Stimulated activated CD8-positive, alpha-beta memory T cell treated with anti-CD3 and anti-CD28 coated beads, Interleukin-15, amount 100 ng/mL, for 24 hours (primary cell): ENCODE measurements at places on chromosomes 6 and 20.

DNA sequence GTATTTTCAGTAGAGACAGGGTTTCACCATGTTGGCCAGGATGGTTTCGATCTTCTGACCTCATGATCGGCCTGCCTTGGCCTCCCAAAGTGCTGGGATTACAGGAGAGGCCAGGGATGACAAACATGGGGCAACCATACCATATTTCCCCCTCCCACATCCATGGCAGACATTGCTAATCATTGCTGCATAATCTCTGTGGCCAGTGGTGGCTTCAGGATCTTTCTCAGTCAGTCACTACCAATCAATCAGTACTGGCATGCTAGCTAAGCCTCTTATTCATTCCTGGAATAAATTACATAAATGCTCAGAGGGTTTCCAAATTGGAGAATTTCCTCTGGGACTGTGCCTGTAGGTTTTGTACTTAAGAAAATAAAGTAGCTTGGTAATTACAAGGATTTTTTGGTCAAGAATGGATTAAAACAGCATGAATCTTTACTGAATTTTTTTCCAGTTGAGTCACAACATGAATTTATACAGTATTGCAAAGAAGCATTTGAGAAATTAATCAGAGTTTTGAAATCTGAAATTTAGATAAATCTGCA, 138.1 kb downstream of the FNDC1 start:
- no peak for DNase-seq

GRCh38 chr6:2086326-2086965, 159.0 kb downstream of the GMDS start:
- DNase-seq, result no peak

GRCh38 chr20:33656783-33657703, 5.1 kb upstream of the C20orf144 start:
- no peak for DNase-seq

GRCh38 chr6:108452711-108453195, 108.0 kb upstream of the FOXO3 start:
- no peak for DNase-seq

- peak; percentile 36 for DNase-seq
Measured at GRCh38 chr6:44074439-44074812, 52.8 kb downstream of the MRPL14 start.

GRCh38 chr6:168996356-168996625, 257.4 kb downstream of the THBS2 start:
- no peak for DNase-seq

GRCh38 chr20:5933802-5934436, 16.4 kb downstream of the TRMT6 start:
- no peak for DNase-seq

GRCh38 chr20:20412750-20413149, 44.8 kb downstream of the INSM1 start:
- no peak for DNase-seq

GRCh38 chr6:10598084-10598960, 77.2 kb downstream of the GCNT2 start:
- DNase-seq, result no peak

DNA sequence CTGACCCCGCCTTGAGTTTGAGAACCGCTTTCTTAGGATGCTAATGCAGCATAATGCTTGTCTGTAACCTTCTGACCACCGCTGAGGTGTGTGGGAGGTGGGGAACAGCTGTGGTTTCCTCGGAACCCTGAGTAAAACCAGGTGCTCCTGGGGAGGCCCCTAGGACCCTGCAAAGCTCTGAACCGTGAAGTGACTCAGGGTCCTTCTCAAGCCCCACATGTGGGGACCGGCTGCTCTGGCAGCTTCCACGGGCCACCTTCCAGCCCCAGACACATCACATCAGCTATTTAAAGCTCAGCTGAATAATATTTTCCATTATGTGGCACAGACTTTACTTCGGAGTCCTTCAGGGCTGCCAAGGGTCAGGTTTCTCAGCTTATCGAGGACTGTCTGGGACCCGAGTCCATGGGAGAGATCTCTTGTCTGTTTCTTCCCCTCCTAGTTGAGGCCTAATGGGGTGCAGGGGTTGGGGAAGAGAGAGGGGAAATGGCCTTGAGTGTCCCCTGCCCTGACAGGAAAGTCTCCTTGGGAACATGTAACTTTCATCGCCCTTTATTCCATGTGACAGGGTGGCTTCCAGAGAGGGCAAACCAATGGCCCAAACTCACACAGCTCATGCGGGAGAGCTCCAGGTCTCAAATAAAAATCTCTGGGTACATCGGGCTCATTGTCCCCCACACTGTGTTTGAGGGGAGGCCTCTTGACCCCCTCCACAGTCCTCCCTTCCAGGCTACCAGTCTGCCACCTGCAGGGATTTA, 186.1 kb upstream of the SLC24A3 start:
- DNase-seq, result no peak

- no peak for DNase-seq
Measured at GRCh38 chr6:142856624-142857232, 88.2 kb downstream of the HIVEP2 start.

- DNase-seq, result no peak
Measured at GRCh38 chr6:155132617-155133016, 131.2 kb upstream of the CLDN20 start.

DNA sequence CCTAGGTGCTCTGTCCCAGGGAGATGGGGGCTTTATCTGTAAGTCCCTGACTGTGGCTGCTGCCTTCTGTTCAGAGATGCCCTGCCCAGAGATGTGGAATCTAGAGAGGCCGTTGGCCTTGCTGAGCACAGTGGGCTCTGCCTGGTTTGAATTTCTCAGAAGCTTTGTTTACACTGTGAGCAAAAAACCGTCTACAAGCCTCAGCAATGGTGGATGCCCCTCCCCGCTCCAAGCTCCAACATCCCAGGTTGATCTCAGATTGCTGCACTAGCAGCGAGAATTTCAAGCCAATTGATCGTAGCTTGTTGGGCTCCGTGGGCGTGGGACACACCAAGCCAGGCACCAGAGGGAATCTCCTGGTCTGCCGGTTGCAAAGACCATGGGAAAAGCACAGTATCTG, 16.3 kb upstream of the RPP40 start:
- DNase-seq, result no peak

DNA sequence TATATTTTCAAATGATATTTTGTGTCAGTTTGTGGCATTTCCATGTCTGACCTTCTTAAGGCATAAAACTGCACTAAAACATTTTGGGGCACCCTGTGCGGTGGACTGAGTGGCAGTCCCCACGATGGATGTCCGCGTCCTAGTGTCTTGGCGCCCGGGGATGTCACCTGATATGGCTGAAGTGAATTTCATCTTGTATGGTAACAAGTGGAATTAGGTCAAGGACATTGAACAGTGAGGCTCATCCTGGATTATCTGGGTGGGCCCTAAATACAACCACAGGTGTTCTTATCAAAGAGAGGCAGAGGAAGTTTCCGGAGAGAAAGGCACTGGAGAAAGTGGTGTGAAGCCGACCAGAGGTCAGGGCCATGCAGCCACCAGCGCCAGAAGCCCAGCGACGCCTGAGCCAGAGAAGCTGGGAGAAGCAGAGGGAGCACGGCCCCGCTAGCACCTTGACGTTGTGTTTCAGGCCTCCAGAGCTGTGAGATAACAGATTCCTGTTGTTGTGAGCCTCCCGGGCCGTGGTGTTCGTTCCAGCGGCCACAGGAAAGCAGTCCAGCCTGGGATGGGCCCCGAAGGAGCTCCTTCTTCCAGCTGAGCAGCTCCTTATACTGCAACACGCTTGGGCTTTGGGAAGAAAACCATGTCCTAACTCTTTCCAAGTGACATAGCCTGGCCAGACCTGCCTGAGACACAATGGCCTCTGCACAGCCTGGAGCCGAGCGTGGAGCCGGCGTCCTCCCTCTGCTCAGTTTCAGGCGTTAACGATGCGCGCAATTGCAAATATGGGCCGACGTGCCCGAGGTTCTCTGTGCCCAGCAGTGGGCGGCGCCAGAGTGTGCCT, 22.5 kb downstream of the THBS2 start:
- no peak for DNase-seq

DNA sequence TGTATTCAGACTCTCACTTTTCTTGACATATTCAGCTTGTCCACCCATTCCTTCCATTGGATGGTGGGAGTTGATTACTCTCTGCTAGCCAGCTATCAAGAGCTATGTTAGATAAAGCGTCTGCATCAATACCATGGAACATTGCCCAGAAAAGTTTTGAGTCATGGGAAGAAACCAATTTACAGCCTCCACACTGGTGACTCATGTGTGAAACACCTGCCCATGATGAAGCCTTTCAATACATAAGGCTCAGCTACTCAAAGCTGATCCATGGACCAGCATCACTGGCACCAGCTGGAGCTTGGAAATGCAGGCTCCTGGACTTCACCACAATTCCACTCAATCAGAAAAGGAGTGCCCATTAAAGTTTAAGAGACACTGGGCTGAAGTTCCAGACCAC, 16.1 kb downstream of the PLA2G7 start:
- no peak for DNase-seq

GRCh38 chr6:38901802-38902522, 146.6 kb upstream of the GLP1R start:
- DNase-seq, result no peak

DNA sequence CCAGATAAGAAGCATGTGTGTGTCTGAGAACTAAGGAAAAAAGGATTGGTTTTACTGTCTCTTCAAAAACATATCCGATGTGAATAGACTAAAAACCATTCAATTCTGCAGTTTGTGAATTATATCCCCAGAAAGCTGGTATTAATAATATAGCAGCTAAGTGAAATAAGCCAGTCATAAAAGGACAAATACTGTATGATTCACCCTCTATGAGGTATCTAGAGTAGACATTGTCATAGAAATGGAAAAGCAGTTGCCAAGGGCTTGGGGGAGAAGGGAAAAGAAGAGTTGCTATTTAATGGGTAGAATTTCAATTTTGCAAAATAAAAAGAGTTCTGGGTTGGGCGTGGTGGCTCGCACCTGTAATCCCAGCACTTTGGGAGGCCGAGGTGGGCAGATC, 137.5 kb downstream of the ATXN1 start:
- no peak for DNase-seq

GRCh38 chr6:37688078-37688850, 9.4 kb downstream of the MDGA1 start:
- no peak for DNase-seq

- no peak for DNase-seq
Measured at GRCh38 chr20:59993736-59994430, 35.7 kb downstream of the CDH26 start.

GRCh38 chr20:46583411-46584214, 33.2 kb upstream of the OCSTAMP start:
- DNase-seq, result no peak

GRCh38 chr6:1952740-1953360, 292.6 kb downstream of the GMDS start:
- DNase-seq, result no peak

- no peak for DNase-seq
Measured at GRCh38 chr20:49219924-49220831, 962 bp downstream of the DDX27 start.

DNA sequence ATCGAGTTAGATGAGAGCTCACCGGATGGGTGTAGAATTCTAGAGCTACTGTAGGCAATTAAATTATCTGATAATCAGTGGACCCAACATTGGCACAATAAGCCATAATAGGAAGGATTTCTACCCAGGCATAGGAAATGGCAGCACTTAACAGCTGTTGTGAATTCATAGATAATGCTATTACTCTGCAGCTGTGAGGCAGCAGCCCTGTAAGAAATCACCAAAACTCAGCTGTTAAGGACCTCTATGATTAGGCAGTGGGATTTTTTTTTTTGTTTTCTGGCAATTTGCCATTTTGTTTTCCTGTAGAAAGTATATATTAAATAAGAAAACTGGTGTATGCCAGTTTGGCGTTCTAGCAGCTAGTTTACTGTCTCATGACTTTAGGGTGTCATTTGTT, 609.1 kb upstream of the SLC35B3 start:
- DNase-seq, result no peak

GRCh38 chr6:149933461-149933860, 8.4 kb upstream of the ULBP2 start:
- DNase-seq, result no peak

GRCh38 chr6:56804996-56805395, 149.9 kb upstream of the BEND6 start:
- DNase-seq, result no peak

DNA sequence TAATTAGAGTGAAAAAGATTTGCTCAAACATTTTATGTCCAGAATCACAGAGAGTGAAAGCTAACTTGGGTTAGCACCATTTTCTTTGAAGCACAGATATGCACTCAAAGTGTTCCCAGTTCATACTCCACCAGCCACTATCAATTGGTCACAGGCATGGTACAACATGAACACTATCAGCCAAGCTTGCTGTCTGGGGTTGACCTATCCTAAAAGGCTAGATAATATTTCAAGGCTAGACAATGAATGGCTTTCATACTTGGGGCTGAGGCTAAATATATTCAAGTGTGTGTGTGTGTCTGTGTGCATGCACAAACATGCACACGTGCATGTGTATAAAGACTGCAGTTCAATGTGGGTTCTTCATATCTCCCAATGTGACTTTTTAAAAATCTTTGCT, 783.0 kb upstream of the GJE1 start:
- no peak for DNase-seq

DNA sequence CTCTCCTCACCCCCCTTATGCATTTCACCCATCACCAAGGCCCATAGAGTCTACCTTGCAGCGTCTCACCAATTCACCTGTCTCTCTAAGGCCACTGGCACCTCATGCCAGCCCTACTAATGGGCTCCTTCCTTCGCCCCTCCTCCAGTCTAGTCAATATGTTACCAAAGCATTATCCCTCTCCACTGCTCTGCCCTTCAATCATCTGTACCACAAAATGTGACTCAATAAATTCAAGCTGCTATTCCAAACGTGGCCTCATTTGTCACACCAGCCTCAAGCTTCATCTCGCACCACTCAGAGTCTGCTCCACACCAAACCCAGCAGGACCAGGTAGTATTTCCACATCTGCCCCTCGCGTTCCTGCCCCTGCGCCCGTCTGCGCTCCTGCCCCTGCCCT, 21.8 kb upstream of the RPS6KA2 start:
- DNase-seq, result no peak

GRCh38 chr6:106866875-106867658, 107.5 kb downstream of the CD24 start:
- DNase-seq, result no peak

GRCh38 chr20:57212534-57213276, 53.7 kb downstream of the BMP7 start:
- DNase-seq, result no peak

DNA sequence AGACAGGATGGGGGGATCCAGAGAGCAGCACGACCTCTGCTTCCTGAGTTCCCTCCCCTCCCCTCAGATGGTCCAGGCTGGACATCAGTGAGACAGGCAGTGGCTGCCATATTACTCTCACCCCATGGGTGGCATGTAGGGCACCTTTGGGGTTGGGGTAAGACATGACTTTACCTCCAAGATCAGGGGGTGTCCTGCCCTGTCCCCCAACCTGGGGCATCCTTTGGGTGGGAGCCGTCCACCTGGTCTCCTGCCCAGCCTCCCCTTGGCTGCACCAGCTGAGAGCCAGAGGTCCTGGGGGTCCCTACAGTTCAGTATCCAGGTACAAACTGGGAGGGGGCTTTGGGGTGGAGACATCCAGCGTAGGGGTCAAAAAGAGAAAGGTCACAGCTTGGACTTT, 48.7 kb upstream of the SLCO4A1 start:
- DNase-seq, result no peak

- no peak for DNase-seq
Measured at GRCh38 chr6:138004430-138005287, 102.6 kb downstream of the PERP start.
